GM13977 (cell line): ENCODE measurements at places on chromosomes 7 and 10.

- no peak for DNase-seq
These were observed 207.8 kb downstream of the WDR37 start for GRCh38 chr10:1264001-1264400.

DNA sequence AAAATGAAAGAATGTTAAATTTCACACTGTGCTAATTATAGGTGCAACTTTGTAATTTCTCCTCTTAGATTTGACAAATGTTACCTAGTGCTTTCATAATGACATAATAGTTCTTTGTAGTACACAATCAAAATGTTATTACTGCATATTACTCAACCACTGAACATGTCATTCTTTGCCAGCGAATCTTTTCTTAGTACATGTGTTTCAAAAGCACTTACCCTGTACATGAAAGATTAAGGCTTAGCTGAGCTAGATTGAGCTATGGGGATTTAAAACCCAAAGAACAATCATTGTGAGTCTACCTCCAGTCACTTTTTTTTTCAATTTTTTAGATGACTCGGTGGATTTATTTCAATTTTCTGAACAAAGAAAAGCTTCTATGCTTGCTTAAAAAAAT lies 123.5 kb upstream of the FERD3L start:
- DNase-seq: no peak

DNA sequence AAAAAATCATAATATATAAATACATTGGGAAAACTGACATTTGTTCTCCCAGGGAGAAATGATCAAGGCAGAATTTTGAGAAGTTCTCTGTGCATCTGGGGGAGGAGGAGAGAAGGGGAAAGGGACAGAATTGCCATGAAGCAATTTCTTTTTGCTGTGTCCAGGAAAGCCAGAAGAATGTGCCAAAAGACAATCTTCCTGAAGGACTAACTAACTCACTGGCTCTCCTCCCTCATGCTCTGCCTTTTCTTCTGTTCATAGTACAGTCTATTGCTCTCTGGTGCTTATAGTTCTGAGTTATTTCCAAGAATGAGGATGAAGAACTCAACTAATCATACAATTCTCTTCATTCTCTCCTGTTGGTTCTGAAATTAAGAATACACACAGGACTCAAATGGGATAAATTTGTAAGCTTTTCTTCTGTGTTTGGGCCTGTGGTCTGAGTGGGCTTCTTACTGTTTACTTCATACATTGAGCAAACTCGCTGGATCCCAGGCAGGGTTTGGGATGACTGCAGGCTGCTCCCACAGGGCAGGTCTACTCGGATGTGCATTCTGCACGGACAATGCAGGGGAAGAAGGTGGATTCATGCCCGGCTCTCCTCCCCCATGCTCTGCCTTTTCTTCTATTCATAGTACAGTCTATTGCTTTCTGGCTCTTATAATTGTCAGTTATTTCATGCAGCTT lies 22.2 kb upstream of the FAM171A1 start:
- DNase-seq: no peak

GRCh38 chr7:155230169-155230593 lies 67.5 kb upstream of the INSIG1 start:
- DNase-seq: no peak

GRCh38 chr10:88165849-88166271 lies 302.4 kb downstream of the PTEN start:
- no peak for DNase-seq

DNA sequence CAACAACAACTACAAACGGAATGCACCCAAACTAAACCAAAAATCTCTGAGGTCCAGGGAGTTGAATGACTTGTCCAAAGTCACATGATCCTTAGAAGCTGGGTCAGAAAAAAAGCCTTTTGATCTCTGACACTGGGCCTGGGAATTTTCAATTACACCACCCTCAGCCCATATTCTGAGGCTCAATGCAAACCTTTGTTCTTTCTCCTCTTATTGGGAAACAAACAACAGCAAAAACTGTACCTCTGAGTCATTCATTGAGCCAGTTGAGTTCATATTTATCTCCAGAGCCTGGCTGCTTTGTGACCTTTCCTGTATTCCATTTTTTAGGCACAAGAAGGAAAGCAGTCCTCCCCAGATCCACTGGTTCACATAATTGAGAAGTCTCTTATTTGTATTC lies 51.2 kb upstream of the SORCS1 start:
- no peak for DNase-seq

GRCh38 chr7:16098585-16099179 lies 322.7 kb downstream of the CRPPA start:
- DNase-seq: no peak

DNA sequence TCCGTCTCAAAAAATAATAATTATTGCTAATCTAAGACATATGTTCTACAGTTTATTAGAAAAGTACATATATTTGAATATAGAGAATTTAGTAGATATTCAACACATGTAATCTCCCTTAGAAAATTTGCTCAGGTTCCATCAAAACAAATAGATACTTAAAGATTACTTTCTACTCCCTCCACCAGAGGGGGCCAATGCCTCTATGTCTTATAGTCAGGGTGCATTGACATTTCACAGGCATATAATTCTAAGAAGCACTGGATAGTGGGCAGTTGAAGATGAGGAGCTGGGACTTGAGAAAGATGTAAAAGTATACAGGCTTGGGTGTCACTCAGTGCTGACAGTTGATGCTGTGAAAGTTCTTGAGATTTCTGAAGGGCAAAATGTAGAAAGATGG lies 301.6 kb upstream of the HPS1 start:
- peak; percentile 23 for DNase-seq

- no peak for DNase-seq
These were observed 29.3 kb downstream of the ARL4A start for GRCh38 chr7:12716722-12717121.

DNA sequence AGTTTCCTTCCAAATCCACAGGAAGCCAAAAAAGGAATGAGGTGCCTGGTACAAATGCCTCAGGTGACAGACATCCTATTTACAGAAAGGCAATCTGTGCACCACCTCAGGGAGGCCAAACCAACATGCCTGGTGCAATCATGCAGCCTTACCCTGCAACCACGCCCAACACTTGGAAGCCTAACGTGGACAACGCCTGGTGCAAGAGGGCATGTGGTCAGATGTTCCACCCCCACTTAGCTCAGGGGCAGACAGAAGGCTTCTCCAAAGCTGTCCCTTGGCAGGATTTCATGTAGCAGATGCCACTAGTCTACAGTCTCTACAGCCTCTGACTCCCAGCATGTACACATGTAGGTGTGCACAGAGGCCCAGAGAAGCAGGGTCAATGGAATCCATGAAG lies 89.5 kb downstream of the KCNMA1 start:
- no peak for DNase-seq

GRCh38 chr7:134910968-134911367 lies 75.3 kb upstream of the AGBL3 start:
- no peak for DNase-seq

GRCh38 chr10:128013626-128014025 lies 106.7 kb downstream of the PTPRE start:
- no peak for DNase-seq

DNA sequence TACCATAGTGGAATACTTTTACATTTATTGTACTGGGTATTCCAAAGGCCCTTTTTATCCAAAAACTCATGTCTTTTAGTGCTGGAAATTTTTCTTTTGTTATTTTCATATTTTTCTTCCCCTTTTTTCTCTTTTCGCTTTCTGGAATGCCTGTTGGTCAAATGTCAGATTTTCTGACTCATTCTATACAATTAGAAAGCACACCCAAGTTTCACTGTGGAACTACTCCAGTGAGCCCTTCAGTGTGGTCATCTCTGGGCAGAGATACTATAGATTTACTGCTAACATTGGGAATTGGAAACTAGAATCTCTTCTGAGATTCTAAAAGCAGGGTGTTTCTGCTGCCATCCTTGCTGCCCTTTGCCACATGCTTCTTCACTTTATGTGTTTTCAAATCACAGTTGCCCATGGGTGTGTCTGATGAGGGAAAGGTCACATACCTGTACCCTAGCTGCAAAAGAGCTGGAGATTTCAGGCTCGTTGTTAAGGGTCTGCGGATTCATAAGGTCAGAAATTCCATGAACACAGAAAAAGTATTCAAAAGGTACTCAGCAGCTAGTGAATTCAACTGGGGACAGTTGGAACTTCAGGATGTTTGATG lies 5.6 kb upstream of the WASL start:
- no peak for DNase-seq
